ENCODE measurements at places on chromosomes 3 and 15.

DNA sequence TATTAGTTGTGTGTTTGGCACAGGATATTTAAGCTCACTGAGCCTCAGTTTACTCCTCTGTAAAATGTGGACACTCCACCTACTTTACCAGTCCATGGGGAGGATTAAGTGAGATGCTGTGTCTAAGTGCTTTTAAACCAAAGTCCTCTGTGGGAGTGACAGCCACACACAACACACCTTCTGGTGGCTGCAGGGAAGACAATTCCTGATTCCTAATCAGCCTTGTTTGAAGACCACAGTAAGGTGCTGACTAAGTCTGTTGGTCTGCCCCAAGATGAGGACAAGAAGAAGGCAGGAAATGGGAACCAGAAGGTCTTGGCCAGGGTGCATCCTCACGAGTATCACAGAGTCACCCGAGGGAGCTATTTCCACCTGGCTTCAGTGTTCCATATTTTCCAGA, 52.3 kb downstream of the EPHB1 start:
- DNase-seq = no peak

DNA sequence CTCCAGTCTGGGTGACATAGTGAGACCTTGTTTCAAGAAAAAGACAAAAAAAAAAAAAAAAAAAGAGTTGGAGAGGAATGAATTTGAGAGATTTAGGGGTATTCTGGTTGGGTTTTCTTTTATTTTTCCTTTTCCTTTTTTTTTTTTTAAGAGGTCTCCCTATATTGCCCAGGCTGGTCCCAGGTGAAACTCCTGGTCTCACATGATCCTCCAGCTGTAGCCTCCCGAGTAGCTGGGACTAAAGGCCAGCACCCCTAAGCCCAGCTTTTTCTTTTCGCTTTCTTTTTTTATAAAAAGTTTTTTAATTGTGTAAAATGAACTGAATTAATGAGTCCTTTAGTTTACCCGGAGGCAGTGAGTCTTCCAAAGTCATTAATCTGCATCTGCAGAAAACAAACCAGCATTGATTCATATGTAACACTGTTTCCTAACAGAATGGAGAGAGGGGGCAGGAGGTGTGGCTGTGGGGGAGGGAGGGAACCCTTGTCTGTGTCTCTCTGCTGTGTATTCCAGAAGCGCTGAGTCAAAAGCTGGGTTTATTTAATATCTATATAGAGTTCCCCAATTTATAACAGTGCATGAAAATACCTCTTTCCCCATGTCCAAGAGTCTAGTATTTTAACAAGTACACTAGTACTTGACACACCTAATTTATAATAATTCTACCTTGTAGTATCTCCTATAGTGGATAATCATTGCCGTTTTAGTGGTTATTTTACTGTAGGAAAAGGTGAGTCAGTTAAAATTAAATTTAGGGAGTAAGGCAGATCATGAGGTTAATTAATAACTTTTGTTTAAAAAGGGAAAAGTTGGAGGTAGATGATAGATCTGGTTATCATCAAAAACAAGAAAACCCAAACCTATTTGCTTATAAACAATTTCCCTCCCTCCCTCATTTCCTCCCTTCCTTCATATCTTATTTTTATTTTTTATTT, 2.6 kb upstream of the DPPA4 start:
- DNase-seq = no peak

- no peak for DNase-seq
Observed at GRCh38 chr3:172302203-172302602, 146.1 kb downstream of the GHSR start.

DNA sequence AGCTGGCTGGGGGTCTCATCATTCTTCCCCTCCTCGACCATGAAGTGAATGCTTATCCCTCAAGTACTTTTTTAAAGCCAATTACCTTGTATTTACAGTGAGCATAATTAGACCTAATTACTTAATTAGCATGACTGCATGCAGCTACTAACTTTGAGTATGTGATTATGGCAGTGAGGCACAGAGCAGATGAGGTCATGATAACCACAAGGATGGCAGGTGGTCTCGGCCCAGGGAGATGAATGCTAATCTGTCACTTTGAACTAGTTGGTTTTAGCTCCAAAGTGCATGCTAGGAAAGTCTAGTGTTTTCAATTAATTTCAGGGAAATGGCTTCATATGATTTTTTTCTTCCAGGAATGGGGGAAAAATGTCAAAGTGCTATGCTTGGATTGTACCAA, 233.8 kb downstream of the NTRK3 start:
- DNase-seq = no peak

DNA sequence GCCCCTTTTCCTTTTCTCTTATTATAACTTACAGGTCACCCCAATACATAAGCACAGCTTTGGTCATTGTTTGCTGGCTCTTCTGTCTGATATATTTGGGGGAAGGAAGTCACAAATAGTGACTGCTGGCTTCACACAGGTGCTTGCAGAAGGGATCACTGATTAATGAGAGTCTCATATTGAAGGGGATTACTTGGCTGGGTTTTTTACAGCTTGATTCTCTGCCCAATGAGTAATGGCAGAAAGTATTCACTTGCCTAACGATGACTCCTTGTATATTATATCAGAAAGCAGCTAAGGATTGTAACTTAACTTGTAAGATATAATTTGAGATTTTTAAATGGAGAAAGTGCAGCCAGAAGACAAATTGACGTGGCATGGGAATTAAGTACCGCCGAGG, 119.3 kb upstream of the PFN2 start:
- DNase-seq = no peak

DNA sequence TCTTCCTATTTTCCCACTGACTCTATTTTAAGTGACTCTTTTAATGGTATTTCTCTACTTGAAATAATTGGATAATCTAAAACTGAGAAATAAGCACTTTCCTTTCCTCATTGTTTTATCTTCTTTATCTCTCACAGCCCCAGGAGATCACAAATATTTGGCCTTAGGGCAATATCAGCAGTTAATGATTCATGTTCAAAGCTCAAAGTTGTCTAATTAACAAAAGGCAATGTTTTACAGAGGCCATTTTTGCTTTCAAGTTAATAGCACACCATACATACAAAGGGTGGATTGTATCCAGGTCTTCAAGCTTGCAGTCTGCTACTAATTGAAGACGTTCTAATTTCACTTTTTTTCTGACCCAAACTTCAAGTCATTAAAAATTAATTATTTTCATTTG, 120.1 kb downstream of the LRRN1 start:
- DNase-seq = no peak

DNA sequence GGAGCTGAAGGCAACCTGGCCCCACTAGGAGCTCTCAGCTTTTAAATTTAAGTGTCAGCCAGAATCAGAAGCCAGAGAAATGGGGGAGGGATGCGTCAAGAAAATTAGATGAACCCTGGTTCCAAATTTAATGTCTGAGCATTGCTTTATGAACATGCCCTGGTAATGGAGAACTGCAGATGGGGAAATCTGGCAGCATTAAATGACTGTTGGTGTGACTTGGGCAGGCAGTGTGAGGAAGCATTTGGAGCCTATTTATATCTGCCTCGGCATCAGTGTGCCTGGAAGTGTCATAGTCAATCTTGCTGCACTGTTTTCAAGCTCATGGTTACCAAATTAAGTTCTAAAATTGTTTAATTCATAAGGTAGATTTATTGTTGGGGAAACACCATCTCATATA, 29.0 kb downstream of the NME9 start:
- no peak for DNase-seq

- DNase-seq = no peak
Observed at GRCh38 chr3:135133905-135134683, 339.0 kb downstream of the EPHB1 start.

- DNase-seq = no peak
Observed at GRCh38 chr3:161925749-161926360, 429.2 kb downstream of the OTOL1 start.

DNA sequence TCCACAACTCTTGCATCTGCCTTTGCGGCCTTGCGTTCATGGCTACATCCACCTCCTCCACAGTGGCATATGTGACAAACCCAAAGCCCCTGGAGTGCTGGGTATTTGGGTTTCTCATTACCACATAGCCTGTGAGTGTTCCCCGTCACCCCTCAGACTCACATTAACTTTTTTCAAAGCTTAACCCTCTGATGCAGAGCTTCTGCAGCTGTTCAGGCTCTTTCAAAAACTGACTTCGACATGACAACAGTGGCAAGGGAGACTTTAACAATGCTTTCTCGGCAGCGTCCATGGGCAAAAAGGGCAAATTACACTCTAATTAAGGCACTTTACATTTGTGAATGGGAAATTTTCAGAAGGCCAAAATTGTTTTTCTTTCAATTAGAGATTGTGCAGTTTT, 343.2 kb downstream of the UNC13C start:
- DNase-seq = no peak

- DNase-seq = no peak
Observed at GRCh38 chr15:98151096-98151495, 190.6 kb downstream of the ARRDC4 start.

GRCh38 chr3:16936676-16937230, 52.0 kb downstream of the PLCL2 start:
- DNase-seq = no peak

GRCh38 chr15:33888176-33888575, 80.1 kb upstream of the CHRM5 start:
- no peak for DNase-seq

GRCh38 chr15:65583701-65584100, 27.2 kb downstream of the INTS14 start:
- DNase-seq = peak; percentile 67

GRCh38 chr3:44992555-44993470, 16.8 kb downstream of the EXOSC7 start:
- DNase-seq = no peak

DNA sequence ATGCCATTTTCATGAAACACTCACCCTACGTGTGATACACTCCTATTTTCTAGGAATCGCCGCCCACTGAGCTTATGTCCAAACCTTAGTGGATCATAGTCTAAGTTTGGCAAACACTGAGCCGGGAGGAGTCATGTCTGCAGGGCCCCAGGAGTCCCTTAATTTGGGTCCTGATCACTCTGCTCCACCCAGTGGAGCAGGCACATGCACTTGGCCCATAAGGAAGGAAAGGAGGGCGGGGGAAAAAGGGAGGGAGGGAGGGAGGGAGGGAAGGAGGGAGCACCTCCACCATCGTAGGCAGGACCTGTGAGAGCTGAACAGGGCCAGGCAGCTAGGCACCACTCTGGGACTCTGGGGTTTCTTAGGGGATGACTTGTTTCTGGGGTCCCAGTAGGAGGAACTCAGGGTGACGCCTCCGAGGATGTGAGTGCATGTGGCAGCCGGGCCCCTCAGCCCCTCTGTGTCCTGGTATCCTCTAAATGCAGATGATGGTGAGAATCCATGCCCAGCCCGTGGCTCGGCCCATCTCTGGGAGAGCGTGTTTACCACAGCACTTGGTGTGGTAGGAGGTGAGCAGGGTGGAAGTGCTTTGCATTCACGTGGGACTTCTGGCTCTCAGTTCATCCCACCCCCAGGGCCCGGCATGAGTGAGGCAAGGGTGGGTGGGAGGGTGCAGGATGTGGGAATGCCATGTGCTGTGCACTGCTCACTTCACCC, 109.4 kb downstream of the KLF13 start:
- peak; percentile 59 for DNase-seq

- DNase-seq = no peak
Observed at GRCh38 chr15:95086531-95087252, 855.3 kb downstream of the MCTP2 start.

DNA sequence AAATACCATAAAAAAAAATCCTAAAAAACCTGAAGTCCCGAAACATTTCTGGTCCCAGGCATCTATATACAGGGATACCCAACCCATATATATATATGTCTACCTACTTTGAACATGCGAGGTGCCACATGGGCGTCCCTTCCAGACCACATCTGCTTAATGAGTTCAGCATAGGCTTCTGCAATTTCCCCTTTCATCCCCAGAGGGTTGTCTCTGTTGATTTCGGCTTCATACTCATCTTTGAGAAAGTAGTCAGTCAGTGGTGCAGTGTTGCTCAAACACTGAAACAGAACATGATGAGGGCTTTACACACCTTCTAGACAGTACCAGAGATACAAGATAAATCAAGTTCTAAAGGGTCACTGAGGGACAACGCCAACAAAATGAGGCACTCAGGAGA, 28.6 kb upstream of the C3orf62 start:
- DNase-seq = no peak

GRCh38 chr3:129936757-129937156, 37.8 kb upstream of the TRH start:
- peak; percentile 28 for DNase-seq

GRCh38 chr15:74664028-74664616, 31.7 kb downstream of the EDC3 start:
- no peak for DNase-seq

DNA sequence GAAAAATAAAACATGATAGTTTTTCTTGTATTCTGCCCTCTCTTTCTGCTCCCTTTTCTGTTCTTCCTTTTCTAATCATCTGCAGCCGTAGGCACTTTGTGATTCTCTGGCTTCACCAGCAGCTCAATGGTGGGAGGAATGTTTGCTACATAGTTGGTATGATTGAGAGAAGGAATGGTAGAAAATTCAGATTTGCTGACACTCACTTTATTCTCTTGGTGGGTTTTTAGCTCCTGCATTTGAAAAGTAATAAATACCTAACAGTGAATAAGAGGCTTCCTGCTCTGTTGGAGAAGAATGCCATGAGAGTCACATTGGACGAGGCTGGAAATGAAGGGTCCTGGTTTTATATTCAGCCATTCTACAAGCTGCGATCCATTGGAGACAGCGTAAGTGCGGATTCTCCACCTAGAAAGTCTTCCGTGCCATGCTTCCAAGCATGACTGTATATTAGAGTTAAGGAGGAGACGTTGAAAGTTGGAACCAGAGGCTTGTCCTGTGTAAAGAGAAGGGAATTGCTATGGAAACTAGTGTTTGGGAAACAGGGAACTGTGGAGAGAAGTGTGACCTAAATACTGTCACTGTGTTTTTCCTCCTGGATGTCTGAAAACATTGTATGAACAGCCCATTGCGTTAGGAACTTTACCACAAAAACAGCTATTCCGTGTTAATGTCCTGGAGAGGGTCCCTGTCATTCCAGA, 148.9 kb downstream of the ITPR1 start:
- no peak for DNase-seq

DNA sequence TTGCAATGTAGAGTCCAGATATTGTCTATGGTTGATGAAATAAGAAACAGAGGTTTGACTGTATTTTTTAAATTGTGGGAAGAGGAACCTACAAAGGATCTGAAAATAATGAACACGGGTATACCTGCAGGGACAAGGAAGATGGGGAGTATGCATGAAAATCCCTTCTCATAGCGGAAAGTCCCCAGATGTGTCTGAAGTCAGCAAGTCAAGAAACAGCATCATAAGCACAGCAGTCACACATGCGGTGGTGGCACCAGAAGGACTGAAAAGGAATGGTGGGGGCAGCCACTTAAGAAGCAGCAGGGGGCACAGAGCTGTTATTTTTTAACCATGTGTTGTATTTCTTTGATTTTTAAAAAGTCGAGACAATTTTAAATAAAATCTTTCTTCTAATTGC, 4.7 kb downstream of the MRPS11 start:
- DNase-seq = peak; percentile 25

DNA sequence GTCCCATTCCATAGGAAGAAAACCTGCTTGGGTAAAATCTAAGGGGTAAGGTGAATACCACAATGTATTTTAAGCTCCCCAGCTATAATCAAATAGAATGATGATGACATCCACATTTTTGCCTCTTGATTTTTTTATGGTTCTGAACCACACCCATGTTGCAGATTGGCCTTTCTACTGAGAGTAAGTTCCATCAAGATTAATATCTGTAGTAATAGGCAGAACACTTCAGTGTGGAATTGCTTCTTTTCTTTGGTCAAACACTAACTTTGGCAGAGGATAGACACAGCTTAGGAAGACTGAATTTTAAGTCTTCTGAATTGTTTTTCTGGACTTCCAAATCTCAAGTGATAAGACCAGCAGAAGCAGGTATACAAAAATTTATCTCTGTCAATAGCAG, 27.0 kb downstream of the PLS1 start:
- DNase-seq = no peak

GRCh38 chr3:165643425-165643824, 193.8 kb downstream of the BCHE start:
- no peak for DNase-seq

All from activated CD4-positive, alpha-beta T cell treated with anti-CD3 and anti-CD28 coated beads, Interleukin-10, Interleukin-2, amounts not matched to agents 100 ng/mL and 50 ng/mL, durations not matched to agents 16 hours and 8 hours (primary cell).